Osteoblast (primary cell): ENCODE measurements at places on chromosomes 2 and 18. TPM values are rescaled to one million over a fixed set of nuclear protein-coding genes. Genes with fewer than 3 reads are reported as not detected.
A peak's percentile ranks its signal among the peaks of the same experiment; 100 is the strongest.

GRCh38 chr2:96324721-96325040, 436 bp upstream of the ITPRIPL1 start:
- peak; percentile 73 for DNase-seq

- DNase-seq: no peak
Observed at GRCh38 chr2:160321006-160321405, 120.9 kb upstream of the ITGB6 start.

The DNER gene
- 0.36 and 1.2 TPM in 2 replicates for total RNA-seq

- peak; percentile 22 for DNase-seq
Observed at GRCh38 chr2:182426082-182426917, 536 bp downstream of the PDE1A start.

- DNase-seq: no peak
Observed at GRCh38 chr18:75625966-75626365, 198.5 kb upstream of the SMIM21 start.

GRCh38 chr18:26697186-26697884, 149.0 kb upstream of the KCTD1 start:
- DNase-seq: no peak

The SCN3A gene
- total RNA-seq: 0.59 and 0.72 TPM in 2 replicates

- DNase-seq: no peak
Observed at GRCh38 chr2:70425682-70426301, 123.9 kb upstream of the FAM136A start.

The ANKRD30B gene
- total RNA-seq: 6.9 and 11.5 TPM in 2 replicates

DNA sequence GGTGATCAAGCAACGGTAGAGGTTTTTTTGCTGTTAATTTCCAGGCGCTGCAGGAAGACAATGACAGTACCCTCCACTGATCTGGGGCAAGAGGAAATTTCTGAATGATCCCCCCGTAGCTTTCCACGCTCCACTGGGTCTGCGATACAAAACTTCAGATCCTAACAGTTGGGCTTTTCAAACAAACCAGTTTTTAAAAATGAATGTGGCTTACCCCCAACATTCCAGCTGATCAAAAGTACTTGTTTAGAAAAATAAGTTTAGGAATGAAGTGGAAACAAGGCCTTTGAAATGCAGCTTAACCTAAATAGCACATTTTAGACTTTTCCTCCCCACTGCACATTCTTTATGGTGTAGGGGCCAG, 5.7 kb downstream of the ZFP36L2 start:
- peak; percentile 53 for DNase-seq

DNA sequence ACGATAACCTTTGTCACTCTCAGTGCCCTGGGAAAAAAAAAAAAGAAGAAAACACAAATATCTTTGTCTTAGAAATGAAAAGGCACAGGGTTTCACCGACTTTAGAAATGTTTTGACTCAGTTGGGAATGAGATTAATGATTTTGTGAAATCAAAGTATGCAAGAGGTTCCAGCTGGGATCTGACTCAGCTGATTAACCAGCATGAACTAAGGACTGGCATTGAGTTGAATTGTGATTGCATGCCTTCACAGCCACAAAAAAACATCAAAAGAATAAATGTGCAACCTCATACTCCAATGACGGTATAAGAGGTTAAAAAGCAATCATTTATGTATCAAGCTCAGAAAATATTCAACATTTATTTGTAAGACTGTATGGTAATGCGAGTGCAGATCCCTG, 566.6 kb upstream of the DSEL start:
- DNase-seq: peak; percentile 62

DNA sequence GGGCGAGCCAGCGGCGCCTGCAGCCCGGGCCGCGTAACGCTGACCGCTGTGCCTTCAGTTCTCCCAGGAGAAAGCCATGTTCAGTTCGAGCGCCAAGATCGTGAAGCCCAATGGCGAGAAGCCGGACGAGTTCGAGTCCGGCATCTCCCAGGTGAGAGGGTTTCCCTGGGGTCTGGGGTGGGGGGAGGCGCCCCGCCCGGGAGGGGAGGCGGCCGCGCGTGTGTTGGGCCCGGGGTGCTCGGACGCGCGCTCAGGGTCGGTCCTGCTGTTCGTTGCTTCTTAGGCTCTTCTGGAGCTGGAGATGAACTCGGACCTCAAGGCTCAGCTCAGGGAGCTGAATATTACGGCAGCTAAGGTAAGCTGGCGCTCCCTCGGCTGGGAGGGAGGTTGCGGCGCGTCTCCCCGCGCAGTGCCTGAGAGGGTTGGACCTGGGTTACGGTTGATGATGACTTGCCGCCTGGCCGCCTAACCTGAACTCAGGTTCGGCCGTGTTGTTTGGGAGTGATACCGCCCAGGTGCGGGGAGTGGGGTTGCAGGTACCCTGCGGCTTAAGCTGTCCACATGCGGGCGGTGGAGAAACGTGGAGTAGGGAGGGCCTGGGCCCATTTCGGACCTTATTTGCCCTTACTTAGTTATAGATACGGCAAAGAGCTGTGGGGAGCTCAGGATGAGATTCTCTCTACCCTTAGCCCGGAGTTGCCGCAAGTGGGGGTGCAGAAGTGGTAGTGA, 638 bp downstream of the RPS7 start:
- no peak for DNase-seq

The EIPR1 gene
- total RNA-seq: 16.8 and 17.7 TPM in 2 replicates

DNA sequence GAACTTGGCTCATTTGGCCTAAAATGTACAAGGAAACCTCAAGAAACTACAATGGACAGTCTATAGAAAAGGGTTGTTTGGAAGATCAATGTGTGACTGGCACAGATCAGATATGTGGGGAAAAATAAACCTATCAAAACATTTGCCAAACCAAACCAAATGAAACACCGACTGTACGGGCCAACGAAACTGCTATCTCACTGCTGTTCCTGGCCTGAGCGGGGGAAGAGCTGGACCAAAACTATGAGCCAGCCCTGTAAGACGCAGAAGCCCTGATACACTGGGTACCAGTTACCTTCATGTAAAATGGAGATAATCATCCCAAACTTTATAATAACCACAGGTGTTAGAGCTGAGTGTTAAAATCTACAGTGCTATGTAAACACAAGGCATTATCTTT, 11.7 kb downstream of the CDC42EP3 start:
- DNase-seq: no peak

DNA sequence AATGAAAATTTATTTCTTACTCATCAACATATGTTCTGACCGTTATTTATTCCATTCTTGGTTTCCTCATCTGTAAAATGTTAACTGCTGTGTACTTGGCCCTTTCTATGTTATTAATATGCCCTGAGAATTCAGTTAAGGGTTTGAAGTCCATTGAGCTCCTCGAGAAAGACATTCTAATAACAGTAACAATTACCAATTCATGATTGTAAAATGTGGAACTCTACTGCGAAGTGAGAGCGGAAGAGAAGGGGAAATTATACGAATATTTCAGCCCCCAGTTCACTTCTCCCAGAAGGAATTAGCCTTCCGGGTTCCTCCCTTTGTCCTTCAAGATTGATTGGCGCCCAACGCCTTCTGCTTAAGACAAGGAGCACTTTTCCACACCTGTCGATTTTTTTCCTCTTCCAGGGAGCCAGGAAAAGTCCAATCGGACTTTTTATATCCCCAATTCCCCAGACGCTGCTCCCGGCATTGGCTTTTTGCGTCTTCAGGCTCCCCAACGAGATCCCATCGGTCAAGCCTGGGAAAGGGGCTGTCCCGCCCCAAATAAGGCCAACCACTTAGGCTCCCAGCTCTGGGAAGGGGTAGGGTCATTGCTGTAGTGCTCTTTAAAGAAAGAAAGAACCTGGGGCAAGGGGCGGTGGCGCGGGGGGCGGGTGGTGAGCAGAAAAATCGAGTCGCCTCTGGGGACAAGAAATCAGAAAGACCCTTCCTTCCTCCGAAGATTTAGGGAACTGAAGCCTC, 1.6 kb downstream of the DSC2 start:
- peak; percentile 31 for DNase-seq

DNA sequence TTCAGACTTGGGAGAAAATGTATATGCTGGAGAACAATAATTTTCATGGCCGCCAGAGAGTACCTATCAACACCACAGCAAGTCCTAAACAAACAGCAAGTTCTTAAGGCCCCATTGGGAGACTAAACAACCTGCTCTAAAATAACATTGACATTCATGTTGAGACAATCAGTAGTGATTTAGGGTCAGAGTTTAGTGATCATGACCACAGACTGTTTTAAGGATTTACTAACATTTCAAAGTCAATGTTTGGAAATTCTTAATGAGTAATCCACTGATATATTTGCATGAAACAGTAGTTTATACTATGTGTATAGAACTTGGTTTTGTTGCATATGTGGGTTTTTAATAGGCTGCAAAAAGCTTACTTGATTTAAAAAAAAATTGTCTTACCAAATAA, 34.7 kb downstream of the RASGRP3 start:
- DNase-seq: no peak

DNA sequence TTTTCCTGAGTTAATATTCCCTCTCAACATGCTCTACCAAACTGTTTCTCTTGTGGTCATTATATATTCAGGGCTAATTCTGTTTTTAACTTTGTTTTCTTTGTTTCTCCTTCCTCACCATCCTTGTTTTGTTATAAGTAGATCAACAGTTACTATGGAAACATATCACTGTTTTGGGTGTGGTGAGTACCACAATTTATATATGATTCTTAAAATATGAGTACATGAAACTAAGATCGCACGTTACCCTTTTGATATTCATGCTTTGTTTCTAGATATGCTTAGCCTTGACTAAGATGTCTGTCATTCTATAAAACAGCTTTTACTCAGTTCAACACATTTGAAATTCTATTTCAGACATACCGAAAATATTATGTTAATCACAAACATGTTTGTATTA, 232.3 kb upstream of the ITGA4 start:
- DNase-seq: no peak

DNA sequence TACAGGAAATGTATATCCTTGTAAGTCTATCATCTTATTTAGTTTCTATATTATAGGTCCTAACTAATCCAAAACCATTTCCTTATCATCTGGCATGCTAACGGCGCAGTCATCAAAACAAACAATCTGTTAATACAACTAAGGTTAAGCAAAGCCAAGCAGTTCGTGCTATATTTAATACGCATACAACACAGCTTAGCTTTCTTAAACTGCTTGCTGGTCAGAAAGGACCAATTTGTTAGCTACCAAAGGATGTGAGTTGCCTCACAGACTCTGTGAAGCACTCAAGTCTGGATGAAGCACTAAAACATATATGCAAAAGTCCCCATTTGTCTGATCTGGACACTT, 67.0 kb downstream of the ZEB2 start:
- DNase-seq: no peak

DNA sequence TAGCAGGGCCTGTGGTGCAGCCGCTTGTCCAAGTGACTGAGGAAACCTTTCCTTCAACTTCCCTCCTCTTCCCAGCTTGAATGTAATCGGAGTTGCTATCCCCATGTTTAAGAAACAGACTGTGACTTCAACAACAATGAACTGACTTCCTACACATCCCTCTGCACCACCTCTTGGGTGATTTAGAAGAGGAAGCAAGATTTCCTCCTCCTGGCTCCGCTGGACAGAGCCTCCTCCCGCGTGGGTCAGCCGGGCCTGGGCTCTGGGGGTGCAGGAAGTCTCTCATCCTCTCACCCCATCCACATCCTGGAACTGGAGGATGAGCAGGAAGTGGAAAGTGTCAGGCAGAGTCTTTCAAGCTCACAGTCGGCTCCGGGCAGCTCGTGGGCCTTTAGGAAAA, 84.3 kb downstream of the GATA6 start:
- DNase-seq: no peak

The RAPGEF4 gene
- 0.36 and 0.59 TPM in 2 replicates for total RNA-seq

DNA sequence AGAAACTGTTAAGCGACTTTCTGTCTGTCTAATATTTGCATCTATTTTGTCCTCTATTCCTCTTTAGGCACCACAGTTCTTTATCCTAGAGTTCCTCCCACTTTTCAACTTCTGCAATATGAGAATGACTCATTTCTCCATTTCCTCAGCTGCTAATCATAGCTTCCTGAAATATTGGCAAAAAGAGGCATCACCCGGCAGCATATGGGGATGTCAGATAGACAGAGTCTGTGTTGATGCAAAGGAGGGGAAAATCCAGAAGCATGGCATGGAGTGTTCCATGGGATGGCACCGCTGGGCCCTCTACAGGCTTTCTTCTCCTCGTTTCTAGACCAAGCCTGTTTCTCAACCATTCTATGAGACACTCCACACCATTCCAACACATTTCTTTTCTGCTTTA, 93.4 kb downstream of the DOCK10 start:
- DNase-seq: peak; percentile 32

DNA sequence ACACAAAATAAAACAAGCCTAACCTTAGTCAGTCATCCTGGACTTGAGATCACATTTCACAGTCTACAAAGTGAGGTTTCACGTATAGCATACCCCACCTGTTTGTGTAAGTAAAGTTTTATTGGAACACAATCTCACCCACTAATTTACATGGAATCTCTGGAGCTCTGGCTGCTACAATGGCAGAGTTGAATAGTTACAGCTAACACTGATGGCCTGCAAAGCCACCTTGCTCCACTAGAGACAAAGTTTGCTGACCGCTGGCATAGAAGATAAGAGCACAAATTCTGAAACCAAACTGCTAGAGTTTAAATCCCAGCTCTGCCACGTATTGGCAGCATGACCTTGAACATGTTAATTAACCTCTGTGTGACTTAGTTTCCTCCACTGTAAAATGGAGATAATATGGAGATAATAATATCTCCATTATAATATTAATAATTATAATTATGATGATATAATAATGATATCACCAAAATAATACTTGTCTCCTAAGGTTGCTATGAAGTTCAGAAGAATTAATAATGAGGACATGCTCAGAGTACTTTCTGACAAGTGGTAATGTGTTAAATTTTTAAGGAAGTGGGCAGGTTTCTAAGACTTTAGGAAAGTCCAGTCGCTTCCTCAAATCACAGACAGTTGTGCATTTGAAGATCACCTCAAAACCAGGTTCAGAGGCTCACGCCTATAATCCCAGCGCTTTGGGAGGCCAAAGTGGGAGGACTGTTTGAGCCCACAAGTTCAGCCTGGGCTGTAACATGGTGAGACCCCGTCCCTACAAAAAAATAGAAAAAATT, 204.6 kb downstream of the SH3RF3 start:
- no peak for DNase-seq

GRCh38 chr2:60525899-60526298, 27.6 kb downstream of the BCL11A start:
- DNase-seq: no peak

The RSAD2 gene
- total RNA-seq: 0.29 and 0.72 TPM in 2 replicates

The CNGA3 gene
- 0.29 and 0.36 TPM in 2 replicates for total RNA-seq

GRCh38 chr18:12013186-12013916, 32.0 kb downstream of the IMPA2 start:
- DNase-seq: peak; percentile 48

The RNF125 gene
- total RNA-seq: under 0.01 and 0.59 TPM in 2 replicates

The KCNJ3 gene
- total RNA-seq: not detected in 2 replicates

The CCDC88A gene
- 54.3 and 55.1 TPM in 2 replicates for total RNA-seq

DNA sequence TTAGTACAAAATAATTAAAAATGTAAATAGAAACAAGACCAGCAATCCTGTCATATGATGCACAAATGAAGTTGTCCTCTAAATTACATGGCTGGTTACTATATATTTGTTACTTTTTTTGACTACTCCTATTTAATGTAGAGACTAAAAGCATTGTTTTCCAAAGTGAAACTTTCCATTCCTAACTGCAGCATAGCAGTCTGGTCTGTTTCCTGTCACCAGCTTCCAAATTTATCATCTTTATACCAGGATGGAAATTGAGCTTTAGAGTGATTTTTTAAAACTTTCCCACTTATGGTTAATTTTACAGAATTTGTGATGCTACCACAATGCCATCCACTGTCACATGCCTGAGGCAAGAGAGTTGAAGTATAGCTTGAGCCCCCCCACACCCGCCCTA, 33.5 kb upstream of the RAB27B start:
- DNase-seq: no peak

The TRABD2A gene
- 2.9 and 3.5 TPM in 2 replicates for total RNA-seq

- peak; percentile 88 for DNase-seq
Observed at GRCh38 chr2:120949027-120949956, 213.6 kb downstream of the GLI2 start.
